ENCODE measurements at places on chromosomes 13 and 19. TPM values are rescaled to one million over a fixed set of nuclear protein-coding genes. Genes with fewer than 3 reads are reported as not detected.

Gene ZNF730
- 0.85 TPM for total RNA-seq

Gene PINLYP
- total RNA-seq = 2.5 TPM

Gene SEMA6B
- 0.58 TPM for total RNA-seq

Gene FCER2
- not detected for total RNA-seq

Gene MPV17L2
- total RNA-seq = 22.0 TPM

Gene SYNGR4
- total RNA-seq = not detected

Gene CYTH2
- 50.0 TPM for total RNA-seq

Gene ANGPTL4
- total RNA-seq = 132 TPM

Gene ELAVL3
- not detected for total RNA-seq

Gene DCLK1
- total RNA-seq = 2.1 TPM

Gene PLIN4
- not detected for total RNA-seq

Gene CEACAM19
- 1.1 TPM for total RNA-seq

Gene SGCG
- 0.19 TPM for total RNA-seq

Gene PRKCG
- total RNA-seq = 0.28 TPM

Gene ONECUT3
- not detected for total RNA-seq

Gene FREM2
- not detected for total RNA-seq

Gene OLFM4
- total RNA-seq = not detected

Gene SUGT1
- 95.9 TPM for total RNA-seq

Gene CGB7
- 0.19 TPM for total RNA-seq

Gene TMEM221
- not detected for total RNA-seq

Gene EDDM13
- 0.19 TPM for total RNA-seq

Gene SIX5
- 8.1 TPM for total RNA-seq

Gene DHPS
- 74.8 TPM for total RNA-seq

Gene ZNF844
- total RNA-seq = 9.0 TPM

Gene SPPL2B
- total RNA-seq = 24.8 TPM

Gene ZNF724
- 15.1 TPM for total RNA-seq

Gene APBA3
- 25.7 TPM for total RNA-seq

Gene ZNF626
- total RNA-seq = 24.5 TPM

Gene SLC7A10
- not detected for total RNA-seq
